ENCODE measurements at places on chromosomes 5 and 9. TPM values are rescaled to one million over a fixed set of nuclear protein-coding genes. Genes with fewer than 3 reads are reported as not detected.

Gene DAB2IP
- total RNA-seq: 3.9 TPM

DNA sequence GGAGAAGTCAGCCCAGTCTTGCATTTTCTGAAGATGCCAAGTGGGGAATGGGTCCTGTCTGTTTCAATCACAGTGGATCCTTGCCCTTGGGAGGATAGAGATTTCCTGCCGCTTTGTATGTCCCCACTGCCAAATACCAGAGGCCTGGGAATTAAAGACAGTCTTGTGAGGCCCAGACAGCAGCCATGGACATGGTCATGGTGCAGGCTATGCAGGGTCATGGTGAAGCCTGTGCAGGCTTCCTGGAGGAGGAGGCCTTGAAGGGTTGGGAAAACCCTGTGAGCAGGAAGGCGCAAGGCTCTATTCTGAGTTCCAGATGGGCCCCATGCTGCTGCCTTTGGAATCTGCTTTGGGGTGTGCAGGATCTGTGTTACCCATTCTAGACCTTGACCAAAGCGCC lies 57.3 kb upstream of the PITX1 start:
- no peak for DNase-seq

- no peak for DNase-seq
Observed at GRCh38 chr5:126810596-126811380, 33.9 kb downstream of the LMNB1 start.

Gene PCDHB4
- total RNA-seq: not detected

Gene GFRA3
- total RNA-seq: 0.05 TPM

Gene SLC35D2
- 34.1 TPM for total RNA-seq

DNA sequence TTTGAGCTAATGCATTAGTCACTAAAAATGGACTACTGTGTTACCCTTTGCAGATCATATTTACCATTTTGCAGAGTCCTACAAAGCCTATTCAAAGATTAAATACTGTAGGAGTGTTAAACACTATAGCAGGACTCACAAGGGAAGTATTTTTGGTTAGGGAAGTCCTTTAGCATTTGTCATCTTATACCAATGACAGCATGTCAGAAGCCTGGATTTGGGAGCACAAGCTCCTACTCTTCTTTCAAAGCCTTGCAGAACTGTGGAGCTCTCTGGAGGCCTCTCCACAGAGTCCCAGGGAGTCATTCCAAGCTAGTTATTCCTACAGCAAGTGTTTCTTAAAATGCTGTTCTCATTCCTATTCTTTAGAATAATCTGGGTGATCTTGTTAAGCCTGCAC lies 288.8 kb downstream of the PIK3R1 start:
- no peak for DNase-seq

- DNase-seq: no peak
Observed at GRCh38 chr5:32461441-32462120, 17.0 kb upstream of the ZFR start.

Gene CCL19
- total RNA-seq: not detected

DNA sequence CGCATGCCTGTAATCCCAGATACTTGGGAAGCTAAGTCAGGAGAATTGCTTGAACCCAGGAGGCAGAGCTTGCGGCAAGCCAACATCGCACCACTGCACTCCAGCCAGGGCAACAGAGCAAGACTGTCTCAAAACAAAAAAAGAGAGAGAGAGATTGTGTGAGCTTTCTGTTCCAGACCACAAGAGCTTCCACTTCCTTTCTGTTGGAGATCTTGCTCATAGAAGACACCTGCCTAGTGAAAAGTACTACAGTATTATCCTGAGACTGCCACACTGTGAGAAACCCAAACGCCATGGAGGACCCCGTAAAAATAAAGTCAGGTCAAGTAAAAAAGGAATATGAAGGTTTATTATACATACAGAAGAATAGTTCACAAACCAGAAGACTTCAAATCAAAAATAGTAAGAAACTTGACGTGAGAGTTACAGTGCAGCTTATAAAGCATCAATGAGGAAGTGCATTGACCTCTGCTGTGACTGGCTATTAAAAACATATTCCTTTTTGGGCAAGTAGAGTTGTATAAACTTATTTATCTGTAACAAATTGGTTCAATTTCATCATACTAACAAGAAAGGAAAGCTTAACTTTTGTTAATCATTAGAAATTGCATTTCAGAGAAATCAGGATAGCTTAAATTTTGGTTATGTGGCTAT lies 4.3 kb upstream of the EMB start:
- no peak for DNase-seq

Gene STRBP
- total RNA-seq: 23.2 TPM

- no peak for DNase-seq
Observed at GRCh38 chr9:2802494-2802921, 41.4 kb downstream of the PUM3 start.

Gene DRD1
- total RNA-seq: not detected

GRCh38 chr9:109276469-109277440 lies 44.1 kb downstream of the EPB41L4B start:
- DNase-seq: no peak

Gene SLC1A1
- total RNA-seq: 0.10 TPM

DNA sequence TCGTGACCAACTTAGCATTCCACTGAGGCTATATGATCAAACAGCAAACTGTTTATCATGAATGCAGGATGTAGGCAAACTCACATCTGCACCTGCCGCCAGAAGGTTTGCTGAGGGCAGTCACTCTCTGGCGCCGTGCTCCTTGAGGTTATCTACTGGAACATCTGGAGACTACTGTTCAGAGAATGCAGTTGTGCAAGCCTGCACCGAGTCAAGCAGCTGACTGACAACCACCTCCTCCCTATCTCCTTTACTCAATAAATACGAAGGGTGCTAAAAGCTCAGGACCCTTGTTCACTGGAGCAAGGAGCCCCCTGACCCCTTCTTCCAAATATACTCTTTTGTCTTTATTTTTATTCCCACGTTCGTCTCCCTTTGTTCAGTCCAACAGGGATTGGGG lies 27.1 kb downstream of the CCDC125 start:
- DNase-seq: no peak

DNA sequence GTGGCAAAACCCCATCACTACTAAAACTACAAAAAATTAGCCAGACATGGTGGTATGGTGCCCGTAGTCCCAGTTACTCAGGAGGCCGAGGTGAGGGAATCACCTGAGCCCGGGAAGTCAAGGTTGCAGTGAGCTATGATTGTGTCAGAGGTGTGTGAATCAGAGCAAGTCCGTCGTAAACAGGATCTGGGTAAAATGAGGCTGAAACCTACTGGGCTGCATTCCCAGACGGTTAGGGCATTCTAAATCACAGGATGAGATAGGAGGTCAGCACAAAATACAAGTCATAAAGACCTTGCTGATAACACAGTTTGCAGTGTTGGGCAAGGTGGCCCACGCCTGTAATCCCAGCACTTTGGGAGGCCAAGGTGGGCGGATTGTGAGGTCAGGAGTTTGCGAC lies 1.9 kb upstream of the CLTB start:
- no peak for DNase-seq

- no peak for DNase-seq
Observed at GRCh38 chr5:150347003-150347402, 10.5 kb upstream of the TCOF1 start.

DNA sequence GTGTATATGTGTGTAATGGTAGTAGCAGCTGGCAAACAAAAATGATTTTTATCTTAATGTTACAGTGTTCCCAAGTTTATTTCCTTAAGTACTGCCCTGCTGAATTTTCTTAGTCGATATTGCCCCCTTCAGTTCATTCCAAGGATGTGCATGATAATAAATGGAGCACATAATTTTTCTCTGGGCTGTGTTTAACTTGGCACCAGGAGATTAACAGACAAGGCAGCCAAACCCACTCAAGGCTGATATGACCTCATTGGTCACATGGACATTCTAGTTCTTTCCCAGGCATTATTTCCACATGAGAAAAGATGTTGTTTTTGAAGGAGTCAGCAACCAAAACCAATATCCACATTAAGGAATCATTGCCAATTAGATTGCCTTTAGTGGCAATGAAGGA lies 61.8 kb downstream of the COX7C start:
- DNase-seq: peak; percentile 64

Gene PCDH12
- 0.05 TPM for total RNA-seq

GRCh38 chr5:160385496-160385895 lies 14.4 kb downstream of the FAM200C start:
- DNase-seq: no peak

GRCh38 chr5:64201996-64202395 lies 36.4 kb downstream of the RNF180 start:
- DNase-seq: no peak

DNA sequence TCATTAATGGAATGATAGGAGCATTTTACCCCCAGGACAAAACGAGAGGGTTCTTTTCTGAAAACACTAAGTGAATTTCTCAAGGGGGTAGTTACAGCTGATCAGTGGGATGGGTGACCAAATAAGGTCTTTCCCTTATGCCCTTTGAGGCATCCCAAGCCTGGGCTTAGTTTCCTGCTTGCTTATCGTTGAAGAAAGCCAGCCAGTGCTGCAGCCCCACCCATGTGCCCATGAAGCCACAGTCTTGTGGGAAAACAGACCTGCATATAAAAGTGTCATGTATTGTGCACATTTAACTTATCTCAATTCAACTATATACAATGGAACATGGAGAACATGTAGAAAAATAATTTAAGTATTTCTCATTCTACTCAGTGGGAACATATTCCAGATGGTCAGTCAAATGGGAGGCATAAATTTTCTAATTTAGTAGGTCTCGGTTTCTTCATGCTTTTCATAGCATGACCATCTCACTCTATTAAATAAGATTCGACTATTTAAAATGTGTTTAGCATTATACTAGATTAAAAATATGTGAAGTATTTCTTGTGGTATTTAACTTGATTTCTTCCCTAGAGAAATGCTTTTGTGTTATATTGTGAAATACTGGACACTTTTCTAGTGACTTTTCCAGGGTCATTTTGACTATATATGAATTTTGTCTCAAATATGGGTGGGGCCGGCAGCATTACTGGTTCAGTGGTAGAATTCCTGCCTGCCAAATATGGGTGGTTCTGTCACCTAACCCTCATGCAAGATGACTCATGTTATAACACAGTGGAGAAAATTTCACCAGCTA lies 189.7 kb upstream of the SGCD start:
- peak; percentile 64 for DNase-seq

DNA sequence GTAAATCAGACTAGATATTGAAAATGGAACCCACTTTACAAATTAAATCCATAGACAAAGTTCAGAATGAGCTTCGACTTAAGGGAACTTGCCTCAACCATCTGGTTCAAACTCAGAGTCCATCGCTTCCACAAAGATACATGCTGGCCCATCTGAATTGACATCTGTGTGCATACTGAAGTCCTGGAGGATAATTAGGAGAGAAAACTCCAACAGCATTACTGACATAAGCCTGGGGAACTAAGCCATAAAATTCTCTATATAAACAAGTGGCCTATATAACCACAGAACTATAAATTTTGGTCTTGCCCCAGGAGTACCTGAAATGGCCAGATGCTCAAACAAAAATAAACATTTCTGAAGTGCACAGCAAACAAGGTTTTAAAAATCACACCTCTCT lies 94.4 kb downstream of the IZUMO3 start:
- no peak for DNase-seq

Gene SLC46A2
- not detected for total RNA-seq

Gene CDH9
- total RNA-seq: not detected

Gene UBLCP1
- total RNA-seq: 56.1 TPM

DNA sequence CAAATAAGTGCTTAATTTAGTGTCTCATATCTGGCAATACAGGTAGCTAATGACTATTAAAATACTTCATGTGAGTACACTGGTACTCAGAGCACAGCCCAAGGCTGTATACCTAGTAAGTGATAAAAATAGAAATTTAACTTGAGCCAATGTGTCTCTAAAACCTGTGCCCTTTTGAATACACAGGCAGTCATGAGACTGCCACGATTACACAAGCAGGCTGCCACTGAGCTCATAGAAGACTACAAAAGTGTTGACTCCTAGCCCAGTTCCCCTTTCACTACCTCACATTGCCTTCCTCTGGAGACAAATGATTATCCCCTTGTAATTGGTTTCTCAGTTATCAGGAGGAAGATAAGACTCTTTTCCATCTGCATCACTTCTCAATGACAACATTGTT lies 66.3 kb upstream of the PAPPA start:
- DNase-seq: peak; percentile 27

DNA sequence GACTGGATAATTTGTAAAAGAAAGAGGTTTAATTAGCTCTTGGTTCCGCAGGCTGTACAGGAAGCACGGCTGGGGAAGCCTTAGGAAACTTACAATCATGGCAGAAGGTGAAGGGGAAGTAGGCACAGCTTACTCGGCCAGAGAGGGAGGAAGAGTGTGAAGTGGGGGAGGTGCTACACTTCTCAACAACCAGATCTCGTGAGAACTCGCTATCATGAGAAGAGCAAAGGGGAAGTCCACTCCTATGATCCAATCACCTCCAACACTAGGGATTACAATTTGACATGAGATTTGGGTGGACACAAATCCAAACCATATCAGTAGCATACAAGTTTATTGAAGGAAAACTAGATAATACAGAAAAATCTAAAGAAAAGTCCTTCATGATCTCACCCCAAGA lies 39.9 kb downstream of the NEURL1B start:
- DNase-seq: no peak

GRCh38 chr9:136292591-136293448 lies 11.1 kb downstream of the CCDC187 start:
- no peak for DNase-seq

DNA sequence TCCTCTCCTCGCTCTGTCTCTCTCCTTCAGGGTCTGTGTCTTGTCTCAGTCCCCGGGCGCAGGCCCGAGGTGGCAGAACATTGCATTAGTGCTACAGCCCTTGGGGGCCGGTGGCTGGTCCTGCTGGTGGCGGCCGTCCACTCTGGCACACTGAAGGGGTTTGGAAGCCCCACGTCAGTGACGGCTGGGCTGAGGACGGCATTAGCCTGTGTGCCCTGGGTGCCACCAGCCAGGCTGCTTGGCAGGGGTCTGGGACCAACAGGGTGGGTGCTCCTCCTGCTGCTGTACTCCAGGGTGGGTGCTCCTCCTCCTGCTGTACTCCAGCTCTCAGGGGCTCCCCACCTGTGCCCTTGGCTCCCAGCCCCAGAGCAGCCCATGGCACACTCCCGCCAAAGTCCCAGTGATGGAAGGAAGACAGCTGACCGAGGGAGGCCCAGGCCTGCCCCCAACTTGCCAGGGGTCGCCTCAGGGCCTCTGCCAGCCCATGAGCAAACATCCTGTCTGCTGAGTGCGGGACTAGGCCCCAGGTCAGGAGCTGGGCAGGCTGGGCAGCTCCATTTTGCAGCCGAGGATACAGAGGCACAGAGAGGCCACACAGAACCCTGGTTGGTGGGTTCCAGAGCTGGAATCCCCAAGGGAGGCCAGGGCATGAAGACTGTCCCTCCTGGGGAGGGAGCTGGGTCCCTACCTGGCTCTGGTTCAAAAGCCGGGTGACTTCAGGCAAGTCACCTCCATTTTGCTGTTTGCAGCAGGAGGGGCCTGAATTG lies 27.3 kb downstream of the SARDH start:
- no peak for DNase-seq

Gene NPR3
- total RNA-seq: 21.5 TPM

- no peak for DNase-seq
Observed at GRCh38 chr5:34062419-34062818, 19.4 kb upstream of the C1QTNF3 start.

GRCh38 chr5:88769165-88769564 lies 113.8 kb downstream of the MEF2C start:
- no peak for DNase-seq
